ENCODE measurements at places on chromosomes 3 and 15.

- no peak for DNase-seq
Measured at GRCh38 chr3:180284331-180285110, 247.8 kb upstream of the PEX5L start.

DNA sequence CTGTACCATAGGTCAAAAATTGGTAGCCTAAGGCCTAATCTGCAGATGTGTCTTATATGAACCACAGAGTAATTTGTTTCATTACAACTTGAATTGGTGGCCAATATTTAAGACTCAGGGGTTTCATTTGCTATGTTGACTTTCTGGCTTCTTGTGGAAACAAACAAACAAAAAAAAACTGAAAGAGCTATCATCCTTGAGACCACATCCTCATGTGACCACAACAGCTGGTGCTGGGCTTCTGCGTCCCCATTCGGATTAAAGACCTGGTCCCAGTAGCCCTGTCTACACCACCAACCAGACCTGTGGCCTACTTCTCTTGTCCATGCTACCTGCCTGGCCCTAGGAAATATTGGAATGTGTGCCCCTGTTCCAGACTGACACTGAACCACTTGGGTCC is 61.7 kb downstream of the STRIT1 start:
- no peak for DNase-seq

DNA sequence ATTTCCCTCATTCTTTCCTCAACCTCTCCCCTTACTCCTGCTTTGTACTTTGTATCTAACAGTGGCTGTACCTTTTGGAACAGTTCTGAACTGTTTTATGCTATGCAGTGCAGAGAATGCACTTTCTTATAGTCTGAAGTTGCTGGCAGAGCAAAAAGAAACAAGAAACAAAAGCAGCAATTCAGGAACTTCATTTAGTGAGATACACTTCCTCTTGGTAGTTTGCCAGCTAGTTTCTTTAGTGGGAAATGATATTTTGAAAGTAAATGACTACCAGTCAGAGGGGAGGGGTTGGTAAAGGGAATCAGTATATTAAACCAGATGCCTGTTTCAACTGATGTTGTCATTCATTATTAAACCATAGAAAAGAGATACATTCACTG is 55.0 kb upstream of the CHD2 start:
- peak; percentile 66 for DNase-seq

DNA sequence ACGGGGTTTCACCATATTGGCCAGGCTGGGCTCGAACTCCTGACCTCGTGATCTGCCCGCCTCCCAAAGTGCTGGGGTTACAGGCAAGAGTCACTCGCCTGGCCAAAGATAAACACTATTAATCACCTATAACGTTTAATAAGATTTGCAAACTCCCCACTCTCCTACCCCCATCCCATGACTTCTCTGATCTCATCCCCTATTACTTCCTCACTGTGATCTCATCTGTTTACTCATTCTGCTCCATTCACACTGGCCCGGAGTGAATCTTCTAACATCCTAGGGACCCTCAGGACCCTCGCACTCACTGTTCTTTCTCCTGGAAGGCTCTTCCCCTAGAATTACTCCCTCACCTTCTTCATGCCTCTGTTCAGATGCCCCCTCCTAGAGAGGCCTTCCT is 78.9 kb downstream of the DGKG start:
- DNase-seq, result no peak

DNA sequence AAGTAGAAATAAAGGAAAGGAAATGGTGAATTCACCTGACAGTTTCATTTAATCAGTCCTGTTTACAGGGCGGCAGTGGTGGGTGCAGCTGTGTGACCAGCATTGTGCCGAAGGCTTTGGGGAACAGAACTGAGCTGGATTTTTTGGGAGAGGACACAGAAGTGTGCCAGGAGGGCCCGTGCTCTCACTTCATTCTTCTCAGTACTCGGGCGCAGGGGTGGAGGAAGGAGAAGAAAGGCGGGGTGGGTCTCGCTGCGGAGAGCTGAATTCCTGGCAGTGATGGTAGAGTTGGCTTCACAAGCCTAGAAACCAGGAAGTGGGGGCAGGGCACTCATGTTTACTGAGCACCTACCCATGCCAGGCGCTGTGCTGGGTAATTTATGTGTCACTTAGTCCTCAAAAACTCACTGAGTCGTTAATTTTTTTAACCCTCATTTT is 64.6 kb downstream of the CRTC3 start:
- peak; percentile 94 for DNase-seq

GRCh38 chr3:119891944-119892721 is 110.2 kb downstream of the NR1I2 start:
- peak; percentile 68 for DNase-seq

GRCh38 chr3:182406786-182407185 is 386.5 kb upstream of the ATP11B start:
- DNase-seq, result no peak

- DNase-seq, result peak; percentile 3
Measured at GRCh38 chr3:72678867-72679266, 169.4 kb downstream of the SHQ1 start.

- peak; percentile 9 for DNase-seq
Measured at GRCh38 chr3:10370429-10370828, 49.5 kb upstream of the SEC13 start.

GRCh38 chr3:120457827-120458226 is 7.0 kb upstream of the FSTL1 start:
- DNase-seq, result no peak

- DNase-seq, result no peak
Measured at GRCh38 chr15:74631408-74631807, 15.8 kb downstream of the CLK3 start.

GRCh38 chr15:74129586-74130154 is 716 bp upstream of the ISLR2 start:
- no peak for DNase-seq

DNA sequence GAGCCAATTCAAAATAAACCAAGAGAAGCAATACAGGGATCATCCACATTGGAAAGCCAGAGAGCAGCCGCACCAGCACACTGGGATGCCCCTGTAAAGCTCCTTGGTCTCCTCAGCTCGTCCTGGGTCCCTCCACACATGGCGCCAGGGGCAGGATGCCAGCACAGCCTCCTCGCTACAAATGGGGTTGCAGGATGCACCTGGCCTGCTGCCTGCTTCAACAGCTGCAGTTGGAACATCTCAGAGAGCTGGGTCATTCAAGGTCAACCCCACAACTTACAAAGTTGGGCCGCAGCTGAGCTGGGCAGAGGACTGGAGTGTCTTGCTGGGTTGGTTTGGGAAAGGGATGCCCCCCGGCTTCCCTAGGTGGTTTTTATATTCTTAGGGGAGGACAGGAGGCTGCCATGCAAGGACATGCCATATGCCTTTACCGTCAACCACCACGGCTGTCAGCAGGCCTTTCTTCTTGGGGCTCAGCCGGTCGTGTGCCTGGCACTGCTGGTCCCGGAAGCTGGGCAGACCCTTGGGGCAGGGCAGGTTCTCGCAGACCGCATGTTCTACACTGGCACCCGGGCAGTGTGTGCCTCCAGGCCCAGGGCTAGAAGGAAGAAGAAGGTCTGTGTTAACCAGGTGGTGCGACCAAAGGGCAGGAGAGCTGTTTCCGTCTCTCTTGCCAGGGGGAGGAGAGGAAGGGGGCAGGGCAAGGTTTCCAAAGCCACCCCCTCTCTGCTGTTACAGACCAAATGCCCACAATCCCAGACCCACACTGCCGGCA is 225.2 kb downstream of the ADAMTS17 start:
- no peak for DNase-seq

DNA sequence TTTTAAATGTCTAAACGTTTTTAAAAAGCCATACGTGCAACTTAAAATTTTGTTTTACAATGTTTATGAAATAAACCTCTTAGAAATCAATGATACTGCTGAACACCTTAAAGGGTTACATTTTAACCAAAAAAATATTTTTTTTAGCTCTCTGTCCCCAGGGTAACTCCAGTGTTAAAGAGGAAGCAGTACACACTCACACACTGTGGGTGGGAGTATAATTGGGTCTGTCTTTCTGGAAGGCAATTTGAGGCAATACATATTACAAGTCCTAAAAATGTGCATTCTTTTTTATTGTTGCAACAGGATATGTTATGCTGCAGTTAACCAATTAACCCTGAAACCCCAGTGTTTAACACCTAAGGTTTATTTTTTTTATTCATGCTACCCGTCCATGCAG is 34.1 kb downstream of the WHAMM start:
- no peak for DNase-seq

DNA sequence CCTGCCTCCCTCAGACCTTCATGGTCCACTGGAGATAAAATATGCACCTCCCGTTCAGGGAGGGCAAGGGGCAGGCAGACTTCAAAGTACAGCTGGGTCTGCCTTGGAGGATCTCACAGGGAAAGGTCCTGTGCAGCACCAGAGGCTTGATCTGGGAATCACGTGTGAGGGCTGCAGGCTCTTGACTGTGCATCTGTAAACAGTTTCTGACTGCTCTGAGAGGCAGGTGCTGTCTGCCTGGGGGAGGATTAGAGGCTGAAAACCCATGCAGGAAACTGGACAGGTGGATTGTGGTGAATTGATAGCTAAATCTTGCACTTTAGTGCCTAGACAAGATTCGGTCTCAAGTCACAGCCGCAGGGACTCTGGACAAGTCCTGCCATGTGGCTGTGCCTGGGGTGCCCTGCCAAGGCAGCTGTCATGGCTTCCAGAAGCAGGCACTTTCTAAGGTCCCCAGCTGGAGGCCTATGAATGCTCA is 239.3 kb downstream of the EPHB1 start:
- DNase-seq, result no peak

DNA sequence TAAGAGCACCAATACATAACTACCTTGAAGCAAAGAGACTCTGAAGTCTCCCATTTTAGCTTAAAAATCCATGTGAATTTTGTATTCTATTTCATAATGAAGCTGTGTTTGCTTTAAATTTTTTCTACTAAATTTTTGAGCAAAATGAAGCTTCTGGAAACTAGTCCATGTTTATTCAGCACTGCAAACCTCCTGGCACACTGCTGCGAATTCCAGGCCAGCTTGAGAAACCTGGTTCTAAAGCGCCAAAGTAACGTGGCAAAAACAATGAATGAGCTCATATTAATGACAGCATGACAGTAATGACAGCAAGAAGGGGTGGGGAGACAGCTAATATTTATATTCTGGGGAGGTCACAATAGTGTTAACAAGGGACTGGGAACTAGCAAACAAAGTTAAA is 25.7 kb downstream of the CEP152 start:
- DNase-seq, result no peak

Measured in activated CD4-positive, alpha-beta T cell treated with anti-CD3 and anti-CD28 coated beads, Interleukin-2, amount 50 U/mL, for 16 hours (primary cell).